ENCODE measurements at places on chromosomes 12 and 14.

- no peak for DNase-seq
Observed at GRCh38 chr14:68785534-68786490, 7.1 kb downstream of the ZFP36L1 start.

DNA sequence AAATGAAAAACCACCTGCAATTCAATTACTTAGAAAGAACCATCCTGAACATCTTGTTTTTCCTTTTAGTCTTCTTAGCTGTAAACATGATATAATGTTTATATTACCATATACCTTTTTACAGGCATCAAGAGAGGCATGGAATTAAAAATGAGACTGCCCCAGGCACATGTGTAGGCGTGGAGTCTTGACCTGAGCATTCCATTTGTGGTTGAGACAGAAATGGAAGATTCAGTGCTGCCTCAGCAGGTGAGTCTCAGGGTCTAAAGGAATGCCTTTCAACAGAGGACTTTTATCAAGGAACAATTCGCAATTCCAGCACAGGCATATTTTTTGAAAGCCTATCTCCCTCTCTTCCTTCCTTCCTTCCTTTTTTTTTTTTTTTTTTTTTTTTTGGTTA is 8.0 kb upstream of the NANOGNB start:
- no peak for DNase-seq

DNA sequence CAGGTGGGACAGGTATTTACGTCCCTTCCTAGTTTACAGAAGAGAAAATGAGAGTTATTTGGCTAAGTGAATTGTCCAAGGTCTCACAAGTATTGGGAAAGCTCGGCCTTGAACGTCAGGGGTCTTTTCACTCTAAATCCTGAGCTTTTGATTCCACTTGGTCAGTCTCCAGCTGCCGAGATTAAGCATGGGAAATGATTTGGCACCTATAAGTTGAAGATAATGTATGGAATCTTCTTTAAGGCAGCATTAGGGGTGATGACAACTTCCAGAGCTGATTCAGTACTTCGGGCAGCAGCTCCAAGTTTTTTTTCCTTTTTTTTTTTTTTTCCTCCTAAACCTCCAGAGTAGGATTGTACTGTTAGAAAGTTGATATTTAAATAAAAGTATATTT is 722 bp downstream of the FAM234B start:
- DNase-seq, result no peak

DNA sequence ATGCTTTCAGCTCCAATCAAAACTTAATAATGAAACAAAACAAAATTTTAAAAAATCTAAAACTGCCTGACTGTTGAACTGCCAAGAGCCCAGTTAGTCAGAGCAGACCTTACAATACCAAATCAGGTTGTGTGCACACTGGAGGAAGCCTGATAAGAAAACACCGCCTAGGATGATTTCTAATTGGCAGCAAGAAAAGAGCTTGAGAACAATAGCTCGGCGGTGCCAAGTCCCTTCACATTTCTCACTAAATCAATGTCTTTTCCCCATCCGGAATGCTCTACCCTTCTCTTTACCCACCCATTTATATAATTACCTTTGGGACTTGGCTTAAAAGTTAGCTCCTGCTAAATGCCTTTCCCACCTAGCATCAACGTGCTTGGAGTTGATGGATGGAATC is 256.7 kb downstream of the C12orf75 start:
- no peak for DNase-seq

DNA sequence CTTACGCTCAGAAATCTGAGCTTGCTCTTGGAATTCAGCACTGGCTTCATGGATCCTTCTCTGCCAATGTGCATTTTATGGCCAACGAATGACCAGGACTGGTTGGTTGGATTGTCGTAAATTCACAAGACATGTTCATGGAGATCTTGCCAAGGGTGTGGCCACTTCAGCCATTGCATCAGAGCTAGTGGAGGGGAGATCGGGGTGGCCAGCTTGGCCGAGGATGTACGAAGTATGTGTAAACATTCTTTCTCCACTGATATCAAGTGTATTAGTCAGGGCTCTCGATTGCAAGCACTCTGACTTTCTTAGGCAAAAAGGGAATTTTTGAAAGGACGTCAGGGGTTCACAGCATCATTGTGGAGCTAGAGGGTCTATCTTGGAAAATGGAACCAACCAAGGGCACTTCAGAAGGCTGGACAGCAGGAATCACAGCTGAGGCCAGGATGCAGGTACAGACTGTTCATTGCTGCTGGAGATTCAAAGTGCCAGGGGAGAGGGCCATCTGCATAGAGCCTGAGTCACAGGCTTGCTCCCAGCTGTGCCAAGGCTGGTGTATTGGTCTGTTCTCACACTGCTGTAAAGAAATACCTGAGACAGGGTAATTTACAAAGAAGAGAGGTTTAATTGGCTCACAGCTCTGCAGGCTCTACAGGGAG is 32.9 kb upstream of the ADGRD1 start:
- DNase-seq, result no peak

GRCh38 chr12:97944576-97944975 is 482.0 kb downstream of the RMST start:
- DNase-seq, result no peak

GRCh38 chr14:55743551-55743950 is 163.5 kb downstream of the KTN1 start:
- no peak for DNase-seq

DNA sequence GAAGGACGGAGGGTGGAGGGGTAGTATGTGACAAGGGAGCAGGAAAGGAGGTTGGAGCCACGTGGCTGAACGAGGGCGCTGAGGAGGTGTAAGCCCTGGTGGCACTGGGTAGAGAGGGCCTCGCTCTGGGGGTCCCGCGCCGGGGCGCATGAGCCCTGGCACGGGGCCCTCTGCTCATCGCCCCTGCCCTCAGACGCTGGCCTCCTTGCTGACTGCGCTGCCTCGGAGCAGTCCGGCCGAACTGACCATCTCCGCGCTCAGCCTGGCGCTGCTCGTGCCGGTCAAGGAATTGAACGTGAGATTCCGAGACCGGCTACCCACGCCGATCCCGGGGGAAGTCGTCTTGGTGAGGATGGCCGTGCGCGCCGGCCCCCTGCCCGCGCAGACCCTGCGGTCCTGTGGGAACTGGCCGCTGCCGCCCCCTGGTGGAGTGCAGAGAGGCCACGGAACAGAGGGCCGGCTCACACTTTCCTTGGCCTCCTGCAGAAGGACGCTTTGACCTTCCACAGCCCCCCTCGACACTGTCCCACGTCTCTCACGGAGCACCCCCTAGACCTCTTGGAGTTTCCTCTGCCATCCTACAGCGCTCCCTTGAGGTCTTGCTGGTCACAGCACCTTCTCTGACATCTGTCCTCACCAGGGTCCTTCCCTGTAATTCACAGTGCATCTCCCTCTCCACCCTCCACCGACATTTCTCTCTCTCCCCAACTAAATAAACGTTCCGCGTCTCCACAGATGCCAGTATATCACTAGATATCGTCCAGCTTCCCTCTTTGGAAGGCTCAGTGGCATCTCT is 10.5 kb downstream of the ARHGEF25 start:
- peak; percentile 20 for DNase-seq
